ENCODE measurements at places on chromosomes 13 and 19.

- DNase-seq: no peak
These were observed 45.3 kb downstream of the NWD1 start for GRCh38 chr19:16764793-16765433.

DNA sequence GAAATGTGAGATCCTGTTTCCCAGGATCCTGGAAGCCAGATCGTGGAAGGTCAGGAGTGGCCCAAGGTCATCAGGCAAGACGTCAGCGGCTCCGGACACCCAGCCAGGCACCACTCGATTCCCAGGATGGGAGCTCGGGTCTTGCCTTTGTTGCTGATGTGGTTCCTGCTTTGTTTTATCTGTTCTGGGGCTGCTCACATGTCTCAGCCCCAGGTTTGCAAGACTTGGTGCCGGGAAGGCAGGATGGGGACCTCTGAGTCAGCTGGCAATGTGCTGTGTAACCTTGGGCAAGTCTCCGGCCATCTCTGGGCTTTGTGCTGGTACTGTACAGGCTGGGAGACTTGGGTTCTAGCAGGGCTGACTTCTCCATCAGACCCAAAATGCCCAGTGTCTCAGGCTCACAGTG lies 1.4 kb upstream of the FCHO1 start:
- no peak for DNase-seq

DNA sequence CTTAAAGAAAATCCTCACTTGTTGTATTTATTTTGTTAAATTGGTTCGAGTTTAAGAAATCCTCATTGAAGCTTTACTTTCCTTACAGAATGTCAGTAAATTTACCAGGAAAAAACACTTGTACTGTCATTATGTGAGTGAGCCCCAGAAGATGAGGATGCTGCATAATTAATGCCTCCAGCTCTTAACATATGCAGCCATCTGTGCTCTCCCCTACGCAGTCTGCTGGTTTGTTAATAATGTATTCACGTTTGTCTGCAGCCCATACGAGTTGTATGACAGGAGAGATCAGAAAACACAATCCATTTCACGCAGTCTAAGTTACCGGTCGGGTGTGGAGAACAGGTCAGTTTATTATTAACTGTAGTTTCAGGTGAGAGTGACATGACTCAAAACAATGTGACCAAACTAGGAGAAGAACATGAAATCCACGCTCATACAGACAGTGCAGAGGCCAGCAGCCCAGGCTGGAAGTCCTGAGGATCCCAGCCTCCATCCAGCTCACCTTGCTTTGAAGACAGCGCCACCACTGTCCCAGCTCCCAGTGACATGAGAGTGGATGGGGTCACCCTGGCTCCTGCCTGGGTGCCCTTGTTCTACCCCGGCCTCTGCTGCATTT lies 19.8 kb upstream of the ATP11A start:
- no peak for DNase-seq

- DNase-seq: no peak
These were observed 1.5 kb downstream of the ABHD17A start for GRCh38 chr19:1883784-1884183.

DNA sequence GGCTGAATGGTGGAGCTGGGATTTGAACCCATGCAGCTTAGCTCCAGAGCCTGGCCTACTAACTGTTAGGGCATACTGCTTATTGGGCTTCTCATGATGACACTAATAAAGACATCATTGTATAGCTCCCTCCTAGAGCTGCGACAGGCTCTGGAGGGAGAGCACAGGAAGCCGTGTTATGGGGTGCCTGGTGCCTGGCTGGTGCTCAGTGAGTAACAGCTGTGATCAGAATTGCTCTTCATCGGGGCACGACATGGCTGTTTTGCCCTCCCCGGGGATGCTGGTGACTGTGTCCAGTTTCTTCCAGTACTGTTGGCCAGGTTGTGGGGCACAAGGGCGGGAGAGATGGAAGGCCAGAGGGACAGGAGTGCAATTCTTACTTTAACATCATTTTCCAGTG lies 5.1 kb downstream of the LYPD5 start:
- DNase-seq: no peak

DNA sequence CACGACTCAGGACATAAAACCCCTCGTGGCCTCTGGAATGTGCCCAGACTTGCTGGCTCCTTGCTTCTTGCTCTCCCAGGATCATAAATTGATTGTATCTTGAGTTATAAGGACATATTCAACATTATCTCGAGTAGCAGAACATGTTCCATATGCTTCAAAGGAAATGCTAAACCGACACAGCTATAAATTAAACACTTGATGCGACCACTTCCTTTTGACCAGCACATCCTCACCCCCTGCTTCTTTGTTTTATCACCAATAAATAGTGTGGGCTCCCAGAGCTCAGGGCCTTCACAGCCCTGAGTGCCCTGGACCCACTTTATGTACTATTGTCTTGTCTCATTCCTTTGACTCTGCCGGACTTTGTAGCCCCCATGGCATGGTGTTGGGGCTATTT lies 157.0 kb upstream of the PABPC3 start:
- no peak for DNase-seq

- DNase-seq: no peak
These were observed 18.9 kb upstream of the FOSB start for GRCh38 chr19:45448887-45449299.

- no peak for DNase-seq
These were observed 574 bp upstream of the GPX4 start for GRCh38 chr19:1103132-1103707.

GRCh38 chr13:95629071-95629470 lies 15.4 kb downstream of the DZIP1 start:
- DNase-seq: no peak

- DNase-seq: no peak
These were observed 264.6 kb downstream of the NHLRC3 start for GRCh38 chr13:39302820-39303219.

DNA sequence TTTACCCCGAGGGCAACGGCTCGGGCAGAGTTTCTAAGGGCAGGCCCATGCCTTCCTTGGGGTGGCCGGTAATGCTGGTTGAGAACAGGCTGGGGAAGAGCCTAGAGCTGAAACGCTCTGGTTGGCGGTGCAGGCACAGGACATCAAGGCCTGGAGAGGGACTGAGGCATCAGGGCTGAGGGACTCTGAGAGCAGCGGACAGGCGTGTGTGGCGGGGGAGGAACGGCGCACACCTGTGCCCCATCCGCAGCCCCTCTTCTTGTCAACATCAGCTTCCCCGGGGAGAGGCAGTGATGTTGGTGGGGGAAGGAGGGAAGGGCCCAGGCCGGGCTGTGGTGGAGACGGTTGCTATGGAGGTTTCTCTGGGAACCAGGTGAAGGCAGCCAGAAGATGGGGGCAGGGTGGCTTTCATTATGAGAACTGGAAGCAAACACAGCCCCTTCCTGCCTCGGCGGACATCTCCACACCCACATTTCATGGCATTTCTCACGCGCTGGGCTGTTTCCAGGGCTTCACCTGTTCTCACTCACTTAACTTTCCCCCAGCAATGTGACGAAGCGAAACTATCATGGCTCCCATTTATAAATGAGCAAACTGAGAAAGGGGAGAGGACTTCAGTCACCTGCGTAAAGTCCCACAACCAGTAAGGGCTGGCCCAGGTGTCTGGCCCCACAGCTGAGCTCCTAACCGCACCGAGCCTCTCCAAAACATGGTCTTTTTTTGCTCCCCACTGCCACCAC lies 8.2 kb upstream of the ATF5 start:
- no peak for DNase-seq

- DNase-seq: no peak
These were observed 40.9 kb downstream of the MCF2L start for GRCh38 chr13:113009743-113010509.
